ENCODE measurements at places on chromosomes 3 and 15.

DNA sequence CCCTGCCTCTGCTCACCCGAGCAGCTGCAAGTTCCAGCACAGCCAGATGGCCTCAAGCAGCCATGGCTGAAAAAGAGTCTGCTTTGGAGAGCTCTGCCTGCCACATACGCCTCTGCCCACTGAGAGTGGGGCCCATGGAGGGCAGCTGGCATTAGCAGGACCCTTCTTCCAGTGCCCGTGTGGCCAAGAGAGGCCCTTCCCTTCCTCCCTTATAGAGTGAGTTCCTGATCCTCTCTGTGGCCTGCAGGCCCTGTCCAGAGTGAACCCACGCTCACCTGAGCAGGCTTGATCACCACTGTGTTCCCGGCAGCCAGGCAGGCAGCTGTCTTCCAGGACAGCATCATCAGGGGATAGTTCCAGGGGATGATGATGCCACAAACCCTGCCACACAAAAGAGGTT is 41.4 kb upstream of the SLC41A3 start:
- no peak for DNase-seq

GRCh38 chr15:53193149-53193548 is 403.0 kb upstream of the ONECUT1 start:
- no peak for DNase-seq

- no peak for DNase-seq
Measured at GRCh38 chr3:140081887-140082286, 146.9 kb downstream of the CLSTN2 start.

DNA sequence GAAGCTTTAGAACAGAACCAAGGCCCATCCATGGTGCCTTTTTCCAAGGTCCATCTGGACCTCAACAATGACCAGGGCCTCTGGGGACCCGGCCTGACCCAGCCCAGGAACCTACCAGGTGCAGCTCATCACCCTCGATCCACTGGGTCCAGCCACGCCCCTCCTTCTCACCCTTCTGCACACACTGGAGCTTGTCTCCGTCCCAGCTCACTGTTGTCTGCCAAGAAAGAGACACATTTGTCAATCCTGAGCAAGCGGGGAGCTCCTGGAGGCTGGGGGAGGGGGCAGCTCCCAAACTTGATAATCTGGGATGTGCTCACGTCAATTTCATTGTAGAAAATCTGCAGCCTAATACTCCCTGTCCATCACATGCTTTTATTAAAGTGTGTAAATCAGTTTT is 21.2 kb downstream of the RBP1 start:
- DNase-seq: no peak

GRCh38 chr15:29522373-29523276 is 253.0 kb upstream of the NSMCE3 start:
- no peak for DNase-seq

- DNase-seq: no peak
Measured at GRCh38 chr15:71646767-71647486, 163.4 kb upstream of the NR2E3 start.

GRCh38 chr3:52430416-52430810 is 14.5 kb downstream of the SEMA3G start:
- DNase-seq: no peak

DNA sequence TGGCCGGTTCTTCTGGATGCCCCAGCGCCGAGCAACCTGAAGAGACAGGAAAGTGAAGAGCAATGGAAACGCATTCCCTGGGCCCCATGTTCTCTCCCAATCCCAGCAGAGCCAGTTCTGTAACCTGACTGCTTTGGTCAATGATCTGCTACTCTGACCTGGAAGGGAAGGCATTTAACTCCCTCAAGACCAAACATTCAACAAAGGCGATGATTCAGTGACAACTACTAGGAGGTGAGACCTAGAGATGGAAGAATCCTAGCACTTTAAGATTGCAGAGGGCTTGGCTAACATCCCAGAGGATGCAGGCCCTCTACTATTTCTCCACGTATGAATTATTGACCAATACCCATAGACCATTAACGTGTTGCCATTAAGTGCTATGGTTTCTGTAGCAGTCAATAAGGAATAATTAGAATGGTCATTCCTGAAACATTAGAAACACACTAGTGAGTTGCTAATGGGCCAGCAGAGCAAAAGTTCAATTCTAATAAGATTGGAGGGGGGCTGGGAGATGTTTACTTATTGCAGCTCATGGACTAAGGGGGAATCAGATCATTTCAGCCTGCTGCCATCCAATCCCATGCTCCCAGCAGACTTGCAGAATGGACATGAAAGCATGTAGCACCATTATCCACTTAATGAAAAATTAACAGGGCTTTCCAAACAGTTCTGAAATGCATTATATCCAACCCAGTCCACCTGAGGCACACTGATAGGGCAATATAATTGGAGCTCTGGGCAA is 56.6 kb downstream of the ETV5 start:
- no peak for DNase-seq

DNA sequence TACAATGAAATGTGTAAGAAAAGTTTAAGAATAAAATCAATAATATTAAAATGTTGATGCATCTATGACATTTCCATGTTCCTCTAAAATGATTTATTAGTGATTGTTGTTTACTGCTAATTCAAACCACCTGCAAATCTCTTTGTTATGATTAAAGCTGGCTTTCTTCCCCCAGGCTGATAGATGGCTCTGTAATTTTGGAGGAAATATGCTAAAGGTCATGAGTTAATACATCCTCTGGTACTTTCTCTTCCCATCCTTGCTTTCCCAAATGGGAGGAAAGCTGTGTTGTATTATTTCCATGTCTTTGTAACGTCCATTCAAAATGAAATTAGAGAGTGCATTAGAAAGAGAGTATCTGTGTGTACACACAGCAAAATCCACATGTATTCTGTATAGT is 139.5 kb upstream of the TMCO5A start:
- no peak for DNase-seq

DNA sequence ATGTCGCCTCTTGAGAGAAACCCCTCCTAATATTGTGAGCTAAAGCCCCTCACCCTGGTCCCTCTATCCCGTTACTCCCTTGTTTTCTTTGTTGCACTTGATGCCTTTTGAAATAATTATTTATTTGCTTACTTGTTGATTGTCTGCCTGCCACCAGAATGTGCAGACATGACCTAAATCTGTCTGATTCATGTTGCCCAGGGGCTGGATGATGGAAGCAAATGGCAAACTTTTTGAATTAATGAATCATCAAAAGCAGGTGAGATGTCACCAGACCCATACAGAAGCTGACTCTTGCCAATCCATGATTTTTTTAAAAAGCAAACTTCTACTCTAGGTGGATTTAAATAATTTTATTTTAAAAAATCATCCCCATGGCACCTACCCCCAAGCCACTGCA is 49.3 kb downstream of the GRIP2 start:
- no peak for DNase-seq

DNA sequence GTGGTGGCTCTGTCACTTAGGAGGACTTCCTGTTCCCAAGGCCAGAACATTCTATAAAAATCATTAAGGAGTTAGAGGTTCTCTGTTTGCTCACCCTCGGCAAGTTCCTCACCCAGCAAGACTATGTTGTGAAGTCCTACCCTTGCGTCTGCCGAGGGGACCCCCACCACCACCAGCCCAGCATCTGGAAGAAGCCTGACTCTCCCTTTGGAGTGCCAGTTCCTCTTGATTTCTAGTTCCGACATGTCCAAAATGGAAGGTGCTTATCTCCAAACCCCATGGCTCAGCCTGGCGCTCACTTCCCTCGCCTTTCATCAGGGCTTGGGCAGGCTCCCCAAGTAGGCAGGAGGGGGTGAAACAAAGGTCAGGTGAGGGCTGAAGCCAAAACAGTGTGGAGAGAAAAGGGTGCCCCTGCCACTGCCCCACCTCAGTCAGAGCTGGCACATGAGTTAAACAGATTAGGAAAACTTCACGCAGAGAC is 41.0 kb downstream of the BHLHE40 start:
- DNase-seq: no peak

DNA sequence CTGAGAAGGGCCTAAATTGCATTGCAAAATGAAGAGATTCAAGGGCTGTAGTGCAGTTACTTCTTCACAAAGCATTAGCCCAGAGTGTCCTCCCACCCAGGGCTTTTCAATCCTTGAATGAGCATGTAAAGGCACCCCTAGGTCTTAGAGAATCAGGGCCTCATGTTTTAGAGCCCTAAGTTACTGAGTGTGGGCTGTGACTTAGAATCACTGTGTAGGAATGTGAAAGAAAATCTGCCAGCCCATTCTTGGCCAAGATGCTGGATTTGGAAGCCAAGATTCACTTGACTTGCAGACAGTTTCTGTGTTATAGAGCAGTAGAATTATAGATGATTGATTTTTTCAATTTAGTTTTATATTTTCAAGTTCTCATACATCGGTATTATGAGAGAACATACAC is 153.2 kb downstream of the MYRIP start:
- no peak for DNase-seq

- no peak for DNase-seq
Measured at GRCh38 chr3:125513490-125514115, 6.4 kb downstream of the SNX4 start.

DNA sequence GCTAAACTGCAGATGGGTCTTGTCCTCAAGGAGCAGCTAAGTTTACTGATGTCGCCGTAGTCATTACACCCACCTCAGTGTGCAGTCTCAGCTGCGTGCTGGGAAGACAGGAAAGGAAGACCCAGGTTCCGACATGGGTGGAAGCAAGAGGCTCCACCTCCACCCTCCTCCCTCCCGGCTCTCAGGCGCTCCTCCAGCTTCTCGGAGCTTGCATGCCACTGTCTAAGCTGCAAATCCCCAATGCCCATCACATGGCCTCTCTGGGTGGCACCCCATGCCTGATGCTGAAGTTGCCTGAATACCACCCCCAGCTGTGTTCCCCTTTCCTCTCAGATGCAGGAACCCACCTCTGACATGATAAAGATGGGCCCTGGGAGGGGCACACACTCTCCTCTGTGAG is 58.5 kb downstream of the MGLL start:
- DNase-seq: no peak

GRCh38 chr3:123909785-123910184 is 25.7 kb upstream of the MYLK start:
- DNase-seq: no peak

GRCh38 chr3:132180337-132180791 is 136.8 kb upstream of the ACP3 start:
- no peak for DNase-seq

DNA sequence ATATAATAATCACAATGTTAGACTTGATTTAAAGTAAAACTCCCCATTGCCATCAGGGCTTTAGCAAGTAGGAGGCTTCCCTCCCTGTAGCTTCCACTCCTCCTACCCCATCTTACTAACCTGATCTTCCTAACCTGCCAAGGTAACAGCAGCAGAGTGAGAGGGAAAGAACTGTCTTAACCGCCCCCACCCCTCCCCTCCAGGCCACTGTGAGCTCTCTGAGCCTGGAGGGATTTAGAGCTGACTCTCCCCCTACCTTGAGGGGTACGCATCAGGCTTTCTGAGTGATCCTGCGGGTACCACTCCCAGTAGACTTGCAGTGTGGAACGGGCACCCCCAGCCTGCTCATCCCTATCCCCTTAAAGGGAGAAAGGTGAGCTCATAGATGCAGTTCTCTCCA is 11.4 kb upstream of the PRSS50 start:
- no peak for DNase-seq

DNA sequence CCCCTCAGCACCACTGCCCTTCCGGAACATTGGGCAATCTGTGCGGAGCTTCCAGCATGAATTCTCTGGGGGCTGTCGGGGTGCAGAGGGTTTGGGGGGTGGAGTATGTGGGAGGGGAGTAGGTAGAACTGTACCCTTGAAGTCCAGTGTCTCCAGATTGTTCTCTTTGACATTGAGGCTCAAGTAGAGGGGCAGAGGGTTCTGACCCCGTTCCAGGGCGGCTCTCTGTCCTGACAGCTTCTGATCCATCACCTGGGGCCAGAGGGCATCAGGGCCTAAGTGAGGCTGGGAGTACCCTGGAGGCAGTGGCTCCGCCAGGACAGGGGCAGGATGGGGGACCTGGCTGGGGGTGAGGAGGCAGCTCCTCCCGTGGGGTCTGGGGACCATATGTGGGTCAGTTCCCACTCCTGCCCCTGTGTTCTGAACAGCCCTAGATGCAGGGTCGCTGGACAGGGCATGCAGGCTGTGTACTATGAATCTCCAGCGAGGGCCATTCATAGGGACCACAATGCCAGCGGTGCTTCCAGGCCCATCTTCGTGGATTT is 22.1 kb downstream of the PLA2G4D start:
- DNase-seq: no peak

DNA sequence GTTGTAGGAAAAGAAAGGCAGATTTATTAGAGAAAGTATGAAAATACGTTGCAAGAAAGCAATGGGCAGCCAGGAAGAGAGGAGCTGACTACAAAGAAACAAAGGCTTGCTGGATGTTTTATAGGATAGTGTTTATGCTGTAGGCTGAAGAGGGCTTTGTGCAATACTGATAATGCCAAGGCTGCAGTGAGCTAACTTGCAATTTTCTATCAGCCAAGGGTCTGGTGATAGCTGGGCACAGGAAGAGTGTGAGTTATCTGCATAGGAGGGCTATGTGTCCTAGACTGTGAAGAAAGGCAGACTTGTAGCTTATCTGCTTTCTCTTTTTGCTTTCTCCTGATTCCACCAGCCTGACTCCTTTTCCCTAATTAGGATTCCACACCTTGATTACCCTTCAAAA is 51.3 kb upstream of the OSBPL11 start:
- no peak for DNase-seq

DNA sequence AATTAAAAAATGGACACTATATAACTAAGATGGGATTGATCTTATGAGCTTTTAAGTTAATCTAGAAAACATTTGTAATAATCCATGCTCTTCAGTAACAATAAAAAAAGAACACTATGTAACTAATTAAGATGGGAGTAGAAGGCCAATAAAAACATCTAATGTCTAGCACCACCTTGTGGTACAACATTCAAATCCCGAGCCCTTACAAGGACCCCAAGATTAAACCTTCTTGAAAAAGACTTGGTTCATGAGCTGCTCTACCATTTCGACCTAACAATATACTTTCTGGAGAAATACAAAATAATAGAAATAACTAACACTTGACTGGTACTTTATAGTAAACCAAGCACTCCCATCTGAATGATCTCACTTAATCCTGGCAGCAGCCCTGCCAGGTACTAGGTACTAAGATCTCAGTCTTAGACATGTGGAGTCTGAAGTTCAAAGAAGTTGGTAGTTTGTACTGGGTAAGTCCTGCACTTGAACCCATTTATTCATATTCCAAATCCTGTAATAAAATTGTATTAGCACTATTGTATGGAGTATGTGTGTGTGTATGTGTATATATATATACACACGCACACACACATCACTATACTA is 21.8 kb downstream of the METTL6 start:
- no peak for DNase-seq

- DNase-seq: no peak
Measured at GRCh38 chr15:56325186-56325585, 40.0 kb upstream of the TEX9 start.

DNA sequence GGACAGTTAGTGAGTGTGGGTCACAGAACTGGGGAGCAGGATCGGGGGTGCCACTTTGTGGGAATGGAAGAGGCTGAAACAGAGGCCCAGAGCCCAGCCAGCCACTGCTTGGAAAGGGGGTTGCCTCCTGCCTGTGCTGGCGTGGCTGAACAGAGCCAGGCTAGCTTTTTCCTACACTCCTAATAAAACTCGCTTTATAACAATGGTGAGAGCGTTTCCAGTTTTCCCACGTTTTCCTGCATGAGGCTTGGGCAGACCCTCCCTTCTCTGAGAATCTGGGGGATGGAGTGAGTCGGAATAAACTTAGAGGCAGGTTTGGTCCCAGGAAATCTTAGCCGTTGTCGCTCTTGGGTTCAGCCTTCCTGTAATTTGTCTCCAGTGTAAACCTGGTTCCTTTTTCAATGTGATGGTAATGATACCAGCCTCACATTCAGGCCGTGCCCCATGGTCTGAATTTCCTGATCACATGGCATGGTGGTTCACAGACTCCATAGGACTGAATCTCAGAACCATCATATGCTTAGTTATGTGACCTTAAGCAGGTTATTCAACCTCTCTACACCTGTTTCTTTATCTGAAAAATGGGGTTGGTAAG is 6.5 kb upstream of the FGD5 start:
- DNase-seq: no peak

All from T-helper 9 cell (primary cell).